ENCODE measurements at places on chromosomes 3 and 15.

GRCh38 chr3:143849854-143850549 is 1.7 kb upstream of the SLC9A9 start:
- DNase-seq: no peak

DNA sequence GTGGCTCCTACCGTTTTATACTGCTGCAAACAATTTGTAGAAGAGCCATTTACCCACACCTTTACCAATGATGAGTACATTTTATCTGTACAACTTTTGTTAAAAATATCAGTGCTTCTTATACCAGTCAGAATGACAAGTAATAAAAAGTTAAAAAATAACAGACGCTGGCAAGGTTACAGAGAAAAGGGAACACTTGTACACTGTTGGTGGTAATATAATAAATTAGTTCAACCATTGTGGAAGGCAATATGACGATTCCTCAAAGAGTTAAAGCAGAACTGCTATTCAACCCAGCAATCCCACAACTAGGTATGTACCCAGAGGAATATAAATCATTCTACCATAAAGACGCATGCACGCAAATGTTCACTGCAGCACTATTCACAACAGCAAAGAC is 51.9 kb downstream of the ARRDC4 start:
- DNase-seq: no peak

DNA sequence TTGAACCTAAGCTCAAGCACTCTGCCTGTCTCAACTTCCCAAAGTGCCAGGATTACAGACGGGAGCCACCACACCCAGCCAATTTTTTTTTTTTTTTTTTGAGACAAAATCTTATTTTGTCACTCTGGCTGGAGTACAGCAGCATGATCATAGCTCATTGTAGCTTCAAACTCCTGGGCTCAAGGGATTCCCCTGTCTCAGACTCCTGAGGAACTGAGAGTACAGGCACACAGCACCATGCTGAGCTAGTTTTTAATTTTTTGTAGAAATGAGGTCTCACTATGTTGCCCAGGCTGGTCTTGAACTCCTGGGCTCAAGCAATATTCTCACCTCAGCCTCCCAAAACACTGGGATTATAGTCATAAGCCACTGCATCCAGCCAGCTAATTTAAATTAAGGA is 36.8 kb upstream of the SUCLG2 start:
- DNase-seq: no peak

- DNase-seq: no peak
These were observed 108.2 kb downstream of the EOMES start for GRCh38 chr3:27613846-27614500.

DNA sequence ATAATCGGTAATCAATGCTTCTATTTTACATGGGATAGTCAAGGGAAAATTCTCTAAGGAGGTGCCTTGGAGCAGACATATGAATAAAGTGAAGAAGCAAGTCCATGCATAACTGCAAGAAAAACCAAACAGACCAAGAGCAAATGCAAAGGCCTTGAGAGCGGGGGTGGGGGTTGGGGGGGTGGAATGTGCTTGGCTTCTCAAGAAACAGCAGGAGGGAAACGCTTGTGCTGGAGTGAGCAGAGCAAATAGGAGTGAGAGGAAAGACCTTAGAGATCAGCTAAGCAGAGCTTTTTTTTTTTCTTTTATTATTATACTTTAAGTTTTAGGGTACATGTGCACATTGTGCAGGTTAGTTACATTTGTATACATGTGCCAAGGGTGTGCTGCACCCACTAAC is 260.8 kb downstream of the ARPP21 start:
- DNase-seq: no peak

DNA sequence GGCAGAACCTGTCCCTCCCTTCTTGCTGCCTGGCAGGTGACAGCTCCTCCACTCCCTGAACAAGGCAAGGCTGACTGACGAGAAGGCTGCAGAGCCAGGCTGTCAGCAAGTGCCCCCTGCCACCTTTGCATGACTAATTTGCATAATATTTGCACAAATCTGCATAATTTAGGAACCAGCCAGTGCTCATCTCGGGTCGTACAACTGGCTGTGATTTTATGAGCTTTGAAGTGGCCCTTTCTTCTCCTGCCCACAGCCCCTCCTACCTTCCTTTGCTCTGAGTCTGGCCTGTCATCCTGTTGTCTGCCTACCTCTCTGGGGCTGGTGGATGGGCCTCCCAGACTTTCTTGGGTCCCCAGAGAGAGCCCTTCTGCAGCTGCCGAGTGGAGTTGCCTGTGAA is 58.9 kb downstream of the LINGO1 start:
- no peak for DNase-seq

GRCh38 chr3:152272771-152273242 is 4.1 kb downstream of the MBNL1 start:
- DNase-seq: no peak

- DNase-seq: no peak
These were observed 48.5 kb downstream of the HERC2 start for GRCh38 chr15:28273468-28273867.

- no peak for DNase-seq
These were observed 23.1 kb downstream of the SRPRB start for GRCh38 chr3:133828576-133829309.

- no peak for DNase-seq
These were observed 208.5 kb downstream of the TBL1XR1 start for GRCh38 chr3:176988795-176989194.

- DNase-seq: no peak
These were observed 96.8 kb downstream of the ADAMTS17 start for GRCh38 chr15:100244796-100245486.

- DNase-seq: no peak
These were observed 12.2 kb upstream of the SACM1L start for GRCh38 chr3:45677033-45677446.

GRCh38 chr3:86921971-86922680 is 68.8 kb downstream of the VGLL3 start:
- DNase-seq: no peak

DNA sequence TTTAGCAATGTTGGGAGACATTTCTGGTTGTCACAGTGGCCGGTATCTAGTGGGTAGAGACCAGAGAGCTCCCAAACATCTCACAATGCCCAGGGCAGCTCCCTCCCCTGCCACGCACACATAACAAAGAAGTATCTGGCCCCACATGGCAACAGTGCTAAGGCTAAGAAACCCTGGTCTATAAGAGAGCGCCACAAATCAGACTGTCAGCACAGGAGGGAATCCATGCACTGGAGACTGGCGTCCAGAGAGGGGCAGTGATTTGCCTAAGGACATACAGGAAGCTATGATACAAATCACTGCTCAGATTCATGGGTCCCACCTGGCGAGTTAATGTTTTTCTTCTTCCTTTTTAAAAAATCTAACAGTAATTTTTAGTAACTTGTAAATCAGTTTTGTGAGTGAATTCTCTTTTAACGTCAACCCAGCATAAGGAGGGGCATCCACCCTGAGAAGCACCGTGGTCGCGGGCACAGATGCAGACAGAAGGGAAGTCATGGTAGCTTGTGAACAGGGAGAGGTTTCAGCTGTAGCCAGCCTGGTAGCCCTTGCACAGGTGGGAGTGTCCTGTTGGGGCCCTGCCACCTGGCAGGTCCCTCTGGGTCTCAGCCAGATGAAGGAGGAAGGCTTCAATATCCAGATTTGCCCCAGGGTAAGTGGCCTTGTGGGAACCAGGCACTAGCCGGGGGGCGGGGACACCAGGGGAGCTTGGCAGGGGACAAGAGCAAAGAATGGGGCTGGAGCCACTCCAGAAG is 8.7 kb downstream of the ISG20 start:
- DNase-seq: no peak

- DNase-seq: no peak
These were observed 380.7 kb downstream of the NLGN1 start for GRCh38 chr3:173778251-173778650.

DNA sequence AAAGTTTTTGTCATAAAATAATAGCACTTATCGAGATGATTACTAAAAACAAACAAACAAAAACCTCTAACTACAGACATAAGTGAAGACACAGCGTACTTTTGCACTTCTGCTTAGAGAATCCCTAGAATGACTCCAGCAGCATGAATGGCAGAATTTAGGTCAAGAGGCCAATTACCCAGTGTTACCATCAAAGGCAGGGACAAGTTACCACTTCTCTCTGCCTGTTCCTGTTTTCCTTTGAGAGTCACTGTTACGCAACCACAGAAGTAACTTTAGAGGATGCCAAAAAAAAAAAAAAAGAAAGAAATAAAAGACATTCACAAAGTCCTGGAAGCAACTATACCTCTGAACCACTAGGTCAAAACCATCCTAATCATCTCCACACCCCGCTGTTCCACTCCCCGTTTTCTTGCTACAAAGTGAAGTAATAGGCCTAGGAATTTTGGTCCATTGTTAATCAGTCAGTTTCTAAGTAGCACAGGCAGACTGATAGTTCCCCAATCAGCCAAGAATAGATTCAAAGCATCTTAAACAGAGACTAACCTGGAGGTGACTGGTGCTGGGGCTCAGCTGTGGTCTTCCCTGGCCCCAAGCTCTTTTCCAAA is 41.9 kb downstream of the FMN1 start:
- DNase-seq: no peak

- DNase-seq: no peak
These were observed 37.6 kb downstream of the GBE1 start for GRCh38 chr3:81723732-81724313.

DNA sequence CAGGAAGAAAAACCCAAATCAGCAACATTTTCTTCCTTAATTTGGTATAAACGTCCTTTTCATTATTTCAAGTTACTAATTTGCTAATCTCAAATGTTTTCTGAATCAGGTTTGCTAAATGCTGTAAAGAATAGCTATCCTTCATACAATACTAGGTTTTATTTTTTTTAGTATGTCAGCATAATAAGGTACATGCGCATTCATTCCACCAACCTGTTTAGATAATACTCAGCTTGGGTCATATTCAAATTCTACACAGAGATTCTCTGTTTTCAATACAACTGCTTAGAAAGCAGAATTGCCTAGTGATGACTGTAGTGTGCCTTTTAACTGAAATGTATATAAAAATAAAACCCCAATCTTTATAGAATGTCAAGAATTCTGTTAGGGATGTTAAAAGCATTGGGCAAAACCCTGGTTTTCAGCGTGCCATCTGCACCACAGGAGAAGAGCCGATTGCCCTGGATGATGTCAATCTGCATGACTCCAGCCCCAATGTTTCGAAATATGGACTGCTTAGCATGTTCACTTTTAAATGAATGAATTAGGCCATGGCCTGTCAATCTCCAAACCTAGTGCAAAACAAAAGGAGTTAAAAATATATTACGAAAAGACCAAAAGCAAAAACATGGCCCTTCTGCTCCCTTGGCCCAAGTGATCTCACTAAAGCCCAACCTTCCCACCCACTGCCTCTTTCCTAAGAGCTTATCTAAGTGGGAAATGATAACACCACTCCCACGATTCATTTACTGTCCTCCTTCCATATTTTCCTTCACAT is 107.4 kb downstream of the GLDN start:
- no peak for DNase-seq

DNA sequence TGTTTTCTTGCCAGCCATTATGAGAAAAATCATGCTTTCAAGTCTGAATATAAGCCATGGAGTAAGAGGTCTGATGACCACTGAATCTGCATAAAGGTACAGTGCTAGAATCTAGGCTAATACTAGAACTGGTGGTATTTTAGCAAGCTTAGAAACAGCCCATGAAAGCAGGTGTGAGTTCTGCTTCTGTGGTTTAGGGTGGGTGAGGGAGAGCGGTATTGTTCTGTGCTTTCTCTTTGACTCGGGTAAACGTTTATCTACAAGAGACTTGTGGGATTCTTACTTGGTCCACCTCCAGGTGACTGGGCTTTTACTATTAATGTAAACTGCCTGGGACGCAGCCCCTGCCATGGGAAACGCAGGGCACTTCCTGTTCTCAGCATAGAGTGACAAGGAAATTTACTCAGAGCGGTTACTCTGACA is 55.2 kb downstream of the PGPEP1L start:
- DNase-seq: no peak

DNA sequence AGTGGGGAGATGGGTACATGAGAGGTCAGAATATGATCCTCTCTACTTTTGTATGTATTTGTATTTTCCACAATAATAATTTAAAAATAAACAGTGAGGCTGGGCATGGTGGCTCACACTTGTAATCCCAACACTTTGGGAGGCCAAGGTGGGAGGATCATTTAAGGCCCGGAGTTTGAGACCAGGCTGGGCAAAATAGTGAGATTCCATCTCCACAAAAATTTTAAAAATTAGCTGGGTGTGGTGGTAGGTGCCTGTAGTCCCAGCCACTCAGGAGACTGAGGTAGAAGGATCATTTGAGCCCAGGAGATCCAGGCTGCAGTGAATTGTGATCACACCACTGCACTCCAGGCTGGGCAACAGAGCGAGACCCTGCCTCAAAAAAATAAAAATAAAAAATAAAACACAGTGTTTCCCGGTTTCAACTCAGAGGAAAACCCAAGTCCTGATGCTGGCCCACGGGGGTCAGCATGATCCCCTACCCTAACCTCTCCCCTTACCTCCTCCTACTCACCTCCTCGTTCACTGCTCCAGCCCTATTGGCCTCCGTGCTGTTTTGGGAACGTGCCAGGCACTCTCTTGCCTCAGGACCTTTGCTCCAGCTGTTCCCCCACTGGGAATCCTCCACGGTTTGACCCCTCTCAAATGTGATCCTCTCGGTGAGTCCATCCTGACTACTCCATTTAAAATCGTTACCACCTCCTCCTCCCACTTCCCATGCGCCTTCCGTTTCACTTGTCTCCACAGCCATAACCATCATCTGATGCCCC is 2.9 kb upstream of the KLHL40 start:
- DNase-seq: no peak

DNA sequence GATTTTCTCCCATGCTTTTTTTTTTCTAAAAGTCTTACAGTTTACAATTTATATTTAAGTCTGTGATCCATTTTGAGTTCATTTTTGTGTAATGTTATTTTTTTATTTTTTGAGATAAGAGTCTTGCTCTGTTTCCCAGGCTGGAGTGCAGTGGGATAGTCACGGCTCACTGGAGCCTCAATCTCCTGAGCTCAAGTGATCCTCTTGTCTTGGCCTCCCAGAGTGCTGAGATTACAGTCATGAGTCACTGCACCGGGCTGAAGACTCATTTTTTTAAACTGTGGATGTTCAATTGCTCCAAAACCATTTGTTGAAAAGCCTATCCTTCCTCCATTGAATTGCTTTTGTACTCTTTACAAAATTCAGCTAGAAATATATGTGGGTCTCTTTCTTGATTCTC is 19.5 kb downstream of the LNP1 start:
- DNase-seq: peak; percentile 62

DNA sequence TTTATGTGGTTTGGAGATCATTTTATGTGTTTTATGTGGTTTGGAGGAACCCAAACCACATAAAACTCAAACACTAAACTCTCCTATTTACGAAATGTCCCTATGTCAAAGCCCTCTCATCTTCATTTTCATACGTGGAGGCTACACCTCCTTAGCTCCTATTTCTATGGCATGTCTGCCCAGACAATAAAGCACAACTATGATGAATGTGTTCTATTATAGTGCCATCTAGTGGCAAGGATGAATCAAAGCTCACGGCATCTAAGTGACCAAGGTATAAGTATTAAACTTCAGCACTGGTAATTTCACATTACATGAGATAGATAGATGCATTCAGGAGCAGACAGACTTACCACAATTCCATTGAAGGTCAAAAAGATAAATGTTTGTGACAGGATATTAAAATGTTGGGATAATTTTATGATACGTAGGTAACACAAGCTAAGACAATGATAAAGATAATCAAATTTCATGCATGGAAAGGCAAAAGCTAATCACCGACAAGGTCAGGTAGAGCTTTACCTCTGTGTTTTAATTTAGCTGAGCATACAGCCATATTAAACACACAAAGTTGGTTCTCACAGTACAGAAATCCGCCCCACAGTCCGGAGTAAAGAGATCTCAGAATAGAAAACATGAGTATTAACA is 130.6 kb upstream of the FHIT start:
- DNase-seq: no peak

- DNase-seq: no peak
These were observed at the start of gene RASSF1 for GRCh38 chr3:50340448-50341329. RASSF1 (minus strand) TSS chr3:50340836; CDS start chr3:50340805, 31 bp downstream.
